ENCODE measurements at places on chromosomes 1 and 21.
A peak's percentile ranks its signal among the peaks of the same experiment; 100 is the strongest.

DNA sequence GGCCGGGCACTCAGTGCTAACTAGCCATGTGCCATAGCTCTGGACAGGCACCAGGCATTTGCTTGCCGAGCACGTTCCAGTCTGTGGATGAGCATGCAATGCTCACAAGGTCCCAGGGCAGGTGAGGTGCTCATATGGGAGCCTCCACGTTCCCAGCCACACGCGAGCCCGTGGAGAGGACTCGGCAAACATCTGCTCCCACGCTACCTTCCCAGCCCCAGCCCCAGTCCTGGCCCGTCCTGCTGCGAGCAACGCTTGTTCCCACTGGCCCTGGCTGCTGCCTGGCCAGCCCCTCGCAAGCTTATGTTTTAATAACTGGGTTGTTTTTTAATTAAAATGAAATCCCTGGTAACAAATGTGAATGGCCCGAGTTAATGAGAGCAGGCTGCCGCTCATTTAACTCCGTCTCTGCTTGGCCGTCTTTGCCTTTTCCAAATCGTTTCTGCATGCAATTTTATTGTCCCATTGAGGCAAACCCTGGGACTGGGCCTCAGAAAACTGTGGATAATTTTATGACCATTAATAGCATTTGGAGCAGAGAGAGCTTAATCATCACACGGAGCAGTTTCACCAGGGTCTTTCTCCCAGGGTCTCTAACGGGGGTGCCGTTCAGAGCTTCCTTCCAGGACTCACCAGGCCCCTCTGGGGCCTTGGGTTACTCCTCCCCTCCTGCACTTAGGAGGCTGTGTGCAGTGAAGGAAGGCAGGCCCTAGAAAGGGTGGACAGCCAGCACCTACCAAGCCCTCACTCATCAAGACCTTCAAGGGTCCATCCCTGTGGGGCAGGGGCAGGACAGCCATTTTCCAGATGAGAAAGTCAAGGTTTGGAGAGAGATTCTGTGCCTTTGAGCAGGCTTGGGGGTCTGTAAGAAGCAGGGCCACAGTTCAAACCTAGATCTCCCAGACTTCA, 136.8 kb downstream of the GLIS1 start:
- no peak for DNase-seq

- no peak for DNase-seq
These were observed 6.5 kb downstream of the ARHGAP29 start for GRCh38 chr1:94230920-94231319.

- DNase-seq = no peak
These were observed 51.4 kb downstream of the HS2ST1 start for GRCh38 chr1:86965827-86966182.

DNA sequence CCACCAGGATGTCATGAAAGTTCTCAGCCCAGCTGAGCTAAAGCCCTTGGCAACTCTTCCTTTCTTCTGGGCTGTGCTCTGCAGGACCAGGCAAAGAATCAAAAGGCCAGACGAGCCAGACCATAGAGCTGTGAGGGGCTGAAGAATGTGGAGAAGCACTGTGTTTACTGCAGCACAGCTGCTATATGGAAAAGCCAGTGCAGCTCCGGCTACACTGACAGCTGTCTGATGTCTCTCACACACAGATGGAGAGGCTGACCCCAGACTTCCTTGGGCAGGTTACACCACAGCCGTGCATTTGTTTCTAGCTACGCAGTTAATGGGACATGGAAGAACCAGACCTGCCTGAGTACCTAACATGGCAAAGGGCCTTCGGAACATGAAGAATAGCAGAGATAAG, 40.3 kb downstream of the CD247 start:
- no peak for DNase-seq

GRCh38 chr1:235601104-235601503, 48.5 kb downstream of the GNG4 start:
- DNase-seq = no peak

- no peak for DNase-seq
These were observed 10.2 kb downstream of the NES start for GRCh38 chr1:156666862-156667609.

DNA sequence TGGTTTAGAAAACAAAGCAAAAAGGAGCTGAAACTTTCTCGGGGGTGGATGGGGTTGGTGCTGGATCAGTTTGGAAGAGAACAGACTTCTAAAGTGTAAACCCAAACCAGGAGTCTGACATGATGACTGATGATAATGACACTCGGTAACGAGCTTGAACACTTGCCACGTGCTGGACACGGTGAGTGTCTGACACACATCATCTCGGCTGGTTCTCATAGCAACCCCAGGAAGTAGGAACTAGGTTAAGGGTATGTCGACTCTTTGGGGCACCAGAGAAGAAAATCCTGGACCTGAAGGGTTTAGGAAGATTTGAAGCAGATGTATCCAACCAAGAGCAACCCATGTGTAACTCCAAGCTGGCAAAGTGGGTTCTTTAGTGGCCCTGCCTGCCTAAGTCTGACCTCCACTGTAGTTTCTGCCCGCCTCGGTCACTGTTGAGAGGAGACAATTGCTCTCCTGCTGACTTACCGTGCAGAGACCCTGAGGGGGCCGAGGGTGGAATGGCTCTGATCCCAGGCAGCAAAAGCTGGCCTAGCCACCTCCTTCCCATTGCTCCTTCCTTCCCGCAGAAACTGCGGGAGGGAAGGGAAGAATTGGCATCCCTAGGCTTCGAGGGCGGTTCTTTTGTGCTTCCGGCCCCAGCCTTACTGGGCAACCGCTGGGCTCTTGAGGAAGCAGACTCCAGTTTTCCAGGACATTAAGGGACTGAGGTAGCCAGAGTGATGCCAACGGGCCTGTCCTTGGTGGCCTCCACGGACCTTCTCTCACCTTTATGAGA, 156.0 kb downstream of the TOMM20 start:
- DNase-seq = no peak

GRCh38 chr21:42799948-42800347, 79.4 kb downstream of the WDR4 start:
- no peak for DNase-seq

- no peak for DNase-seq
These were observed 155.0 kb downstream of the OMA1 start for GRCh38 chr1:58391514-58391913.

GRCh38 chr21:45330075-45330781, 42.5 kb upstream of the POFUT2 start:
- DNase-seq = no peak

GRCh38 chr1:234369784-234370183, 3.5 kb upstream of the COA6 start:
- DNase-seq = no peak

DNA sequence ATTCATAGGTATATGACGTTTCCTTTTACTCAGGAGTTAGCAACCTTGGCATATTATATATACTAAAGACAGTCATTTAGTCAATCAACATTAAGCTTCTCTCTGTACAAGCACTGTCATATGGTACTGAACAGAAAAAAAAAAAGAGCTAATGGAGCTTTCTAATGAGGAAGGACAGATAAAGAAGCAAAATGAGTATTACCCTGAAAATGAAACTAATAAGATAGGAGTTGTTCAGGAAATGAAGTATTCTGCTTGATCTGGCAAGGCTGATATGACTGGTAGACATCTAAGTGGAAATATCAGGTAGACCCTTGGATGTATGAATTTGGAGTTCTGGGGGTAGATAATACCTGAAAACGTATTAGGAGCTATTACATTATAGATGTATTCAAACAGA, 4.3 kb upstream of the IKBKE start:
- no peak for DNase-seq

DNA sequence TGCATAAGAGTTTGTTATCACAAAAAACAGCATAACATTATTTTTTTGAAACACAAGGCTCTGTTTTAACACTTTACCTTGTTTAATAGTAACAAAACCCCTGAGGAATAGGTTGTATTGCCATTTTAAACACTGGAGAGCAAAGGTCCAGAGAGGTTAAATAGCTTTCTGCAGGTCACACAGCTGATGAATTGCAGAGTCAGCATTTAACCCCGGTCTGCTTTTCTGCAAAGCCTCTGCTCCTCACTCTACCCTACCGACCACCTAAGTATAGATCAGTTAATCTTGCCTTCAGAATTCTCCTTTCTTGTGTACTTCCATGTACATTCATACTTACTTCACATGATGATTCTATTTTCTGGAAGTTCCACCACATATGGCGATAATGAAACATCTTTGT, 42.0 kb downstream of the KCNJ15 start:
- DNase-seq = no peak

- no peak for DNase-seq
These were observed 28.9 kb downstream of the FAF1 start for GRCh38 chr1:50930965-50931737.

DNA sequence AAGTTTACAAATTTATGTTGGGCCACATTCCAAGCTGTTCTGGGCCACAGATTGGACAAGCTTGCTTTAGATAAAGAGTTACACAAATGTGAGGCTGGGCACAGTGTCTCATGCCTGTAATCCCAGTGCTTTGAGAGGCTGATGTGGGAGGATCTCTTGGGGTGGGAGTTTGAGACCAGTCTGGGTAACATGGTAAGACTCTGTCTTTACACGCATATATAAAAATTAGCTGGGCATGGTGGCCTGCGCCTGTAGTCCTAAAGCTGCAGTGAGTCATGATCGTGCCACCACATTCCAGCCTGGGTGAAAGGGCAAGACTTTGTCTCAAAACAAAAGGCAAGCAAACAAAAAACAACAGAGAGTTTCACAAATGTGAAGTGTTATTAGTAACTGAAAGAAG, 5.9 kb upstream of the VCAM1 start:
- no peak for DNase-seq

DNA sequence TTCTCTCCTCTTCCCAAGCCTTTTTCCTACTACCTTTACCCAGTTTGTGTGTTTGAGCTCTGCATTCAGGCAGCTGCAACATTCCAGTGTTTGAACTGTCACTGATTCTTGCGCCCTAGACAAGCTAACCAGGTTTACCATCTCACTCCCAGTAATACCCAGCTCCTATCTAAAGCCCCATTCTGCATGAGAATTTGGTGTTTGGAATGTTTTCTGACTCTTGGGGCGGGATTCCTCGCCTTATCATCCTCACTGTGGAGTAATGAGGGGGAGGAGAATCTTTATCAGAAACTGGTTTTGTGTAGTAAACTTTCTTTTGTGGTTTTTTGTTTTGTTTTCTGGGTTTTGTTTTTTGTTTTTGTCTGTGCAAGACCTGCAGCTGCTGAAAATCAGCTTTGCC, 36.5 kb downstream of the NCF2 start:
- DNase-seq = no peak

DNA sequence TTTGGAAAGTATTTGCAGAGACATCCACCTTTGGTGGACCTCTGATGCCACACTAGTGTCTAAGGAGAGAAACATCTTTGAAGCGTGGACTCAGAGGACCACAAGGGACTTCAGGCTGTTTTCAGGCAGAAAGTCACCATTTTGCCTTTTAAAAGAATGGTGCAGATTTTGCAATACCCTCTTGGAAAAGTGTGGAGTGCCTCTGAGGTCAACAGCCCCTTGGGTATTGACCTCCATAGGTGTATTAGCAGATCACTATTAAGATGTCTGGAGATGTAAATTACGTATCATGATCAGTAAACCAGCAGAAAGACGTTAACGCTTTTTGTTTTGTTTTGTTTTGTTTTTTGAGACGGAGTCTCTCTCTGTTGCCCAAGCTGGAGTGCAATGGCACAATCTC, 87.0 kb downstream of the INTS7 start:
- no peak for DNase-seq

DNA sequence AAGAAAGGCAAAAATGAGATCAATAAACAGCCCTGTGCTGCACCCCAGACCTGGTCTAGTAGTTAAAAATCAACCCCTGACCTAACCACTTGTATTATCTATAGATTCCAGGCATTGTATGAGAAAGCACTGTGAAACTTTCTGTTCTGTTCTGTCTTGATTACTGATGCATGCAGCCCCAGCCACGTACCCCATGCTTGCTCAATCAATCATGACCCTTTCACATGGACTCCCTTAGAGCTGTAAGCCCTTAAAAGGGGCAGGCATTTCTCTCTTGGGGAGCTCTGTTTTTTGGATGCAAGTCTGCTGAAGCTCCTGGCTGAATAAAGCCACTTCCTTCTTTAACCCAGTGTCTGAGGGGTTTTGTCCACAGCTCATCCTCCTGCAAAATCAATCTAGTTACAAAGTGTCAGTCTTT, 24.2 kb upstream of the CD34 start:
- peak; percentile 94 for DNase-seq

DNA sequence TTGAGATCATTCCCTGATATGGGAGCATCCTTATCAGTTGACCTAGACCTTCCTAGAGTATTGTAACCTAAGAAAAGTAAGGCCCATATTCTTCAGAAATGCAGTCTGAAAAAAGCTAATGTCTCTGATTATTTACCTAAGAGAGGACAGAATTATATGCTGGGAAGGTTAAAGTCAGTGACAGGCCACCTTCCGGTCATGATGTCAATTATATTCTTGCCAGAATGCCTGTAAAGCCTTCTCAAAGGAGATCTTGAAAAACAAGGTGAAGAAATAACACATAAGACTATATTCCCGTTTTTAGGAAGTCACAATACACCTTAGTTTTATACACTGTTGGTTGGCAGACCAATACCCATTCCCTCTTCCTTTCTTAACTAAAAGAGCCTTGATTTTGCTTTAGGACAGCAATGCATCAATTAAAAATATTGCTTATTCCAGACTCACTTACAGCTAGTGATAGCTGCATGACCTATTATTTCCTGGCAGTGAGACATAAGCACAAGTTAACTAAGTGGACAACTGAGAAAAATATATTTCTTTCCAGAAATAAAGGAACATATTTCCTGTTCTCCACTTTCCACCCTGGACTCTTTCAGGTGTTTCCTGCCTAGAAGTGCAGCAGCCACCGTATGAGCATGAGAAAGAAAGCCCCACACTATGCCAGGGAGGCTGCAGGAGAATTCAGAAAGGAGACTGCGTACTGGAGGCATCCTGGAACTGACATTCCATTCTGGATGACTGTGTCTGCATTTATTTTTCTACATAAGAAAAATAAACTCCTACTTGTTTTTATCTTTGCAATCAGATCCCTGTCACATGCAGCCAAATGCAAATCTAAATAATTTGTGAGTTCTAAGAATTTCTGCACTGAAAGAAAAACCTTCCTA, 332.9 kb upstream of the PTBP2 start:
- no peak for DNase-seq

DNA sequence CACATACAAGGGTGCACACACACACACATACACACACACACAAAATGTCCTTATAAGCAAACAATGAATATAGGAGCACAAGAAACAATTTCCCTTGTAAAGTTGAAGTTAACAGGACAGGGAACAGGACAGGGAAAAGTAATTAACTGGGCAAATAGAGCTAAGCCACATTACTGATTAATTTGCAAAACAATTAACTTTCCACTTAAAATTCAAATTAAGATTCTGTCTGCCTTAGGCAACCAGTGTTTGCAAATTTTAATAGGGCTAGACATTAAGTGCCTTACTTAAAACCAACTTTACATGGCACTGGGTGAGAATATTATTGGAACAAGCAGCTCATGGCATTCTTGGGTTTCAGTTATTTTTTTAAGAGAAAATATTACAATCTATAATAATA, 6.8 kb upstream of the CLDN8 start:
- no peak for DNase-seq

- DNase-seq = no peak
These were observed 56.3 kb downstream of the POU2F1 start for GRCh38 chr1:167276969-167277368.

DNA sequence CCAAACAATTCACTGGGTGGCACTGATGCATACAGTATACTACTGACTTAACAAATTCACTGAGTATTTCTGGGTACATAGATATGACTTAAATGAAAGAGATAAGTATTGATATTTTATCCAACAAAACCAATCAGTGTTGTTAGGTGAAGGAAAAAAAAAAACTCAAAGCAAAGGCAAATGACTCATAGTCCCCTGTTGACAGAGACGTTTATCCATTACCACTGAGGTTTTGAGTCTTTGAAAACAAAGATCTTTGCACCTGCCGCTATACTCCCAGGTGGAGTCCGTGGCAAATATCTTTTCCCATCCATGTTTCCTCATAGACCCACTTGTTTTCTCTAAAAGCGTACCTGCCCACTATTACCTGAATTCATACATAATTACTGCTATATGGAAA, 18.4 kb downstream of the DYNLT5 start:
- no peak for DNase-seq
